HT-29 (cell line): ENCODE measurements at places on chromosomes 3 and 15. TPM values are rescaled to one million over a fixed set of nuclear protein-coding genes. Genes with fewer than 3 reads are reported as not detected.

GRCh38 chr3:162525066-162525742 lies 1028.6 kb downstream of the OTOL1 start:
- DNase-seq, result no peak

RASGRF1 gene
- total RNA-seq, result 2.5 and 4.2 TPM in 2 replicates

- peak; percentile 7 for DNase-seq
These were observed 560.1 kb downstream of the GRM7 start for GRCh38 chr3:7421065-7421464.

DNA sequence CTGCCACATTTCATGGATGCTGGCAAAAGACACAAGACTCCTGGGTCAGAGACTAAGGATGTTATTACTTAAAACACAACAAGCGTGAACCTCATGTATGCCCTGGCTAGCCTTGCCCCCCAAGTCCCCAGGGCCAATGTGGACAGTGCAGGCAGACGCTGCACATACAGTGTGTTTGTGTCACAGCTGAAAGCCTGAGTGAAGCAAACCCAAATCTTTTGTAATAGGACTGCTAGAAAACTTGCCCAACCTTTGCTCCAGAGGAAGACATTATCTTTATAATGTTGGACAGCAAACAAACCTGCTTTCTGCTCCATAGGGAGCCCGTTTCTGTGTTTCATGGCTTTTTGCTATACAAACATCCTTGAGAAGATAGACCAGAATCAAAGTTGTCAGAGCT lies 282.0 kb upstream of the RORA start:
- no peak for DNase-seq

DNA sequence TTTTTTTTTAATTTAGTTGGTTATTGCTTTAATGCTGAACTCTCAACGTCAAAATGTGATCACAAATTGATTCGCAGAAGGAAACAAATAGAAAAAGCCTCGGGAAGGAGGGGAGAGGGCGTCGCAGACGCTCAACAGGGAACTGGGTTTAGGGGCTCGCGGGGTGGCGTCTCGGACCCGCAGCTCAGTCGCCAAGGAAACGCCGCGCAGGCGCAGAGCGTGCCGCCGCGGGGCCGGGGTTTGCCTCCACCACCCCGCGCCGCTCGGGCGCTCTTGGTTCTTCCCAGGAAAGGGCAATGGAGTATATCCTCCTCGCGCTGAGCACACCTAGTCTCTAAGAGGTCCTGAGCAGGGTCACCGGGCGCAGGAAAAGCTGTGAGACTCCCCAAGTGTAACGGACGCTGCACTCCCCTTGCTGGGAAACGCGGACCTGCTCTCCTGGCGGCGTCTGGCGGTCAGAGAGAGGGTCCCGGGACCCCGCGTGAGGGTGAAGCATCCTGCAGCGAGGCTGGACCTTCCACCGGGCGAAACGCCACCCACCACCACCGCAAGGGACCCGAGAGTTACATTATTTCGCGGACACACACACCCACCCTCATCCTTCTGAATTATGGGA lies 753 bp downstream of the PLCH1 start:
- DNase-seq, result peak; percentile 79

RBMS3 gene
- not detected in 2 replicates for total RNA-seq
